ENCODE measurements at places on chromosomes 1 and 21.

- DNase-seq: no peak
Observed at GRCh38 chr1:207779008-207779407, 27.2 kb downstream of the CD46 start.

DNA sequence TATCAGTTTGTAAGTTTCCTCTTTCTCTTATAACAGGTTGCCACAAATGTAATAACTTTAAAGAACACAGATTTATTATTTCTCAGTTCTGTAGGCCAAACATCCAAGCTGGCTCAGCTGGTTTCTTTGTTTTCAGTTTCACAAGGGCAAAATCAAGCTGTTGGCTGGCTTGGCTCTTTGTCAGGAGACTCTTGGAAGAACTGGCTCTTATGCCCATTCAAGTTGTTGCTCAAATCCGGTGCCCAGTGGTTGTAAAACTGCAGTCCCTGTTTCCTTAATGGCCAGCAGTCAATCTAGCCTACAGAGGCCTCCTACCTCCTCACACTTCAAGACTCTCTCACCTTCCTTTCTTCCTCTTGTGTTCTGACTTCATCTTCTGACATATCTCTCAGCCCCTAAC is 1171.0 kb downstream of the MRPL39 start:
- no peak for DNase-seq

DNA sequence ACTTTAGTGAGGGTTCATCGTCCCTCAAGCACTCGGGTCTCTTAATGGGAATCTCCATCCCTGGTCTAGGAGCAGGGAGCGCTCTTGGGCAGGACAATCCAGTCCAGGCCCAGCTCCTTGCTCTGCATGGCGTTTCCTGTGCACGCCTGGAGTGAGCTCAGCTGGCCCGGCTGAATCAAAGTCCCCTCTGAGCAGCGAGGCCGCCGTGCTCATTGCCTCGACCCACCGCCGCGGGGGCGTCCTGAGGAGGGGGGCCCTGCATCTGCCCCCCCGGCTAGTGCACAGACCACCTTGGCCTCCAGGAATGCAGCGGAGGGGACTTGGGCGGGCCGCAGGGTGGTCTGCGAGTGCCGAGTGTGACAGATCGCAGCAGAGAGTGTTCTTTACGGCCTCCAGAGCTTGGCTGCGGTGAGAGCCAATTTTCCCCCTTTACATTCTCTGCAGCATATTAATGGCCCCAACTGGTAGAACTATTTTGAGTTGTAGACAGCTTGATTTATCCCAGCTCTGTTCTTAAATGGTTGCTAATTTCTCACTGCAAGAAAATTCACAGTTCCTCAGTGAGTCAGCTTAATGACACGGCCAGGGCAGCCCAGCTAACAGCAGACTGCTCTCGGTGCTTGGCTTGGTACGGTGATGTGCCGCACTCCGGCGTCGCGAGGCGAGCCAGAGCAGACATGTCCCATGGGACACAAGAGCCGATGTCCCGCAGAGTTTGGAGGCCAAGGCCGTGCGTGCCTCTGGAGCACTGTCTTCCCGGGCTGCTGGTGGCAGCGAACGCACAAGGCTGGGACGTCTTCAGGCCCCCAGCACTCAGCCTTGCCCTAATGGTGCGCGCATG is 39.8 kb downstream of the SNAP47 start:
- DNase-seq: no peak

DNA sequence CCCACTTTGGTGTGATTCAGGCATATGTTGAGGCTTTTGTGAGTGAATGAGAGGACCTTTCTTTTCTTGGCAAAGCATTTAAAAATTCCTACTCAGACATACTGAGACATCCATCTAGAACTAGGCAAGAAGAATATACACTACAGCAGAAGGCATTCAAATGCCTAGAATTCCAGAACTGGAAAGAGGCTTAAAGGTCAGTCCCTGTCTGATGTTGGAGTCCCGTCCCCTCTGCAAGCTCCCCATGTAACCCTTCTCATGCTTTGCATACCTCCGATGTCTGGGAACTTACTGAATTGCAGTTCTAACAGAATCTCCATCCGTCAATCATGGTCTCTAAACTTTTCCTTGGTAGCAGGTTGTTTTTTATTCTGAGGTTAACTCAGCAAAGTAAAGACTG is 152.9 kb downstream of the ATP6V1G3 start:
- DNase-seq: no peak

GRCh38 chr21:26810676-26811415 is 34.4 kb downstream of the ADAMTS1 start:
- DNase-seq: no peak

Measured in GF-D8 (cell line).